Melanocyte of skin (primary cell): ENCODE measurements at places on chromosomes 4 and X. TPM values are rescaled to one million over a fixed set of nuclear protein-coding genes. Genes with fewer than 3 reads are reported as not detected.

The FAM156A gene
- total RNA-seq, result 8.9 and 12.7 TPM in 2 replicates

The MAGEA4 gene
- total RNA-seq, result not detected in 2 replicates

The OTC gene
- total RNA-seq, result not detected in 2 replicates

The NEXMIF gene
- total RNA-seq, result not detected in 2 replicates

The MCF2 gene
- total RNA-seq, result 2.4 and 4.0 TPM in 2 replicates
